ENCODE measurements at places on chromosomes 3 and 15.

- peak; percentile 82 for DNase-seq
Observed at GRCh38 chr15:47750030-47750739, 32.9 kb downstream of the SEMA6D start.

GRCh38 chr3:22585504-22585903 lies 617.6 kb upstream of the UBE2E2 start:
- DNase-seq = peak; percentile 71

DNA sequence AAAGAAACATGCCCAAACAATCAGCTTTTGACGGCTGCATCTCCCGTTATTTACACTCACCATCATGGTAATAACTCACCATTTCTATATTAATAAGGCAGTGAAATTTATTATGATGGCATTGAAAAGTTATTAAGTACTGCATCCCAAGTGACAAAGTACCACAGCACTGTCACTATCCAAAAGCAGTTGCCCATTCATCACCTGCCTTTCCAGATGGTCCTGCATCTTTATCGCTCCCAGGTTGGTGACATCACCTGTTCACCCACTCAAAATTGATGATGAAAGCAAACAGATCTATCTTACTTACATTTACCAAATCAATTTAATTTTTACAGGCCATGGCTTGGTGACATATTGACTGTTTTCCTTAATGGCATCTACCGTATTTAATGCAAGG lies 299.0 kb downstream of the MECOM start:
- DNase-seq = no peak

GRCh38 chr3:119796368-119796767 lies 14.5 kb downstream of the NR1I2 start:
- no peak for DNase-seq

DNA sequence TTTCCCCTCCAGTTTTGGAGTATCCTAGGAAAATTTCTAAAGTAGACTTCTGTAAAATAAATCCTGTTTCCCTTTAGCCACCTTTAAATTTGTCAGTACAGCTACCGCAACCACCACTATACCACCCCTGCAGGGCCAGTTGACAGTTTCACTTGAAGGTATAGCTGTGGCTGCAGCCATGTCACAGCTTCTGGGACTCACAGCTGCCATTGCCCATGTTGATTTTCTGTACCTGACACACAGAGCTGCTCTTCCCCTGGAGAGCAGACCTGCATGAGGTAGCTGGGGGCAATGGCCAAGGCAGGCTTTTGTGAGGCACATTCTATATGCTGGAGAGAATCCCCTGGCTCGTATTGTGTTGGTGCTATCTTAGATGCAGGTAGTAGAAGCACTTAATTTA lies 345.4 kb downstream of the LRTM1 start:
- no peak for DNase-seq

DNA sequence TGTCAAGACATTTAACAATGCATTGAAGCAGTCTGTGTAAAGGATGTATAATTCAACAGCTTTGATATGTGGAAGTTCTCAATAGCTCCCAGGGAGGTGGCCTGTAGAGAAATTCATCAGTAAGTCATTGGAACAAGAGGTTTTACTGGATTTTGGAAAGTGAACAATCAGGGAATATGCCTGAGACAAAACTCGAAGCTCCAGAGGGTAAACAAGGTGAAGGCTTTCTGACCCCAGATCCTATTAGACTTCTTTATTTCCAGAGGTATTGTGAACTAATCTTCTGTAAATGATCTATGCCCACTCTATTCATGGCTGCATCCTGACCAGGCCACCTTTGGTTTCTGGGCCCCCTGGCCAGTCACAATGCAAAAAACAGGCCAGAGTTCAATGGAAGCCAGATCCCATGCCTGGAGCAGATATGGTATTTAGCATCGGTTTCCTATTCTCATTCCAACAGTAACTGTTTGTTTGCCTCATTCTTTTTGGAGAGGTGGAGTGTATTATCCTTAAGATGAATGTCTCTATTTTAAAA lies 177.3 kb downstream of the SATB1 start:
- DNase-seq = no peak

DNA sequence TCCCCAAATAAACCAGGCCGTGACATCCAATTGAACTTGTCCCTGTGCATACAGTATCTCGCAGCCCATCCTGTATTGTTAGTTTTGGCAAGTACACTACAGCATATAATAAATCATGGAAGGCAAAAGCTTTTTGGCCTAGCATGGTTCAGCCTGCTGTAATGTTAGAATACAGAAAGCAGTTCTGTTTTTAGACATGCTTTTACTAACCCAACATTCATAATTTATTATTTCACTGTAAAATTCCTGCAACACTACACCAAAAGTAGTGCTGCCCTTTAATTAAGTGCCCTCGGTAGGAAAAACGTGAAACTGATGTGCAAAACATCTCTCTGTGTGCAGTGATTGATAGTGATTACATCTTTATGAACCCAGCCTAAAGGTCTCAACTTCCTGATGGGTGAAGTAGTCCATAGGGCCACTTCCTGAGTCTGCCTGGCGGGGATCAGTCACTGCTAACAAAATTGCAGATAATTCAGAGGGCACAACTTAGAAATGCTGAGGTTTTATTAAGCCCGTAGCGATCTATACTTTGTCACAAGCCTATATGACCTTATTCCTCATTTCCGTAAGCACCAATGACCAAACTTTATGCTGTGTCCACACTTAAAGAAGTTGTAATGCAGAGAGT lies 227.8 kb downstream of the CDIN1 start:
- no peak for DNase-seq

GRCh38 chr3:192481638-192482037 lies 245.7 kb downstream of the FGF12 start:
- peak; percentile 87 for DNase-seq

DNA sequence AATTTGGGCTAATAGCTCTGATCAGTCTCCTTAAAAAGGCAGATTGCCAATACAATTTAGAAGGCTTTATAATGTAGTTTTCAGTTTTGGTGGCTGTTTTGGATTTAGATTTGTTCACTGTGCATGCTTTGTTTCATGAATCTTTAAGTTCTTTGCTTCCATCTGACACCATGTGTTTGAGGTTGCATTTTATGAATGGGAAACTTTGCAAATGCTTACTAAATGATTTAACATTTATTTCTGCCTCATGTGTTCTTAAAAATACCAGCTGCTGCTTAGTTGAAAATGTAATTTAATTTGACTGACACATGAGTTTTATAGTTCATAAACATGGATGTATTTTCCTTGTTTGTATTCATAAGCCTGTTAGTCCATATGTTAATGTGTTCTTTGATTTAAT lies 78.6 kb downstream of the RNF13 start:
- no peak for DNase-seq

DNA sequence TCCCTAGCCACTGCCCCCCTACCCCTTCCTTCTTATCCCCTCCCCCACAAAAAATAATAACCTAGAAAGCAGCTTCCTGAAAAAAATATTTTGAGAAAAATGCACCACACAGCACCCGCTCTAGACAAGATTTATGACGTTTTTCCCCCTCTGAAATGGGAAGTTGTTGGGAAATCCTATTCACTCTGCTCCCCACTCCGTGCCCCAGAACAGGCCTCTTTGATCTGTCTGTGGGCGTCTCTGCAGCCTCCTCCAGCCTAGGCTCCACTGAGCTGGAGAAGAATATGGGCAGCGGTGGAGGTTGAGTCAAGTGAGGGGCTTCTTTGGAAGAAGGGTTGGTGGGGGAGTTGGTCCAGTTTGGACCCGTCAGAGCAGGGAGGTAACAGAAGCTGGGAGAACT lies 28.5 kb upstream of the POLG start:
- no peak for DNase-seq

DNA sequence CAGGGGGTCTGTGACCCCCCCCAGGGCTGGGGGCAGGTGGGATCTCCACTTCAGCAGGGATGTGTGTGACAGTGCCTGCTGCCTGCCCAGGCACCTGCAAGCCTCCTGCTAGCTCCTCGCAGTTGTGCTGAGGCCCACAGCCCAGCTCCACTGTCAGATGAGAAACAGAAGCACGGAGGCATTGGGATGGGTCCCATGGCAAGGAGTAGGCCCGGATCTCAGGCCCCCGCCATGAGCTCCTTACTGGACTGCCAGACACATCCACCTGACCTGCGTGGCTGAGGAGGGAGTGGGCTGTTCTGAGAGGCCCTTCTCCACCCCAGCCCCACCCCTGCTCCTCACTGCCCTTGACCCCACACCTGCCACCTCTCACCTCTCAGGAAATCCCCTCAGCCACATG lies 18.2 kb upstream of the SKOR1 start:
- no peak for DNase-seq

GRCh38 chr3:60131618-60132017 lies 1081.8 kb upstream of the CFAP20DC start:
- no peak for DNase-seq

- no peak for DNase-seq
Observed at GRCh38 chr15:56725386-56725785, 7.9 kb downstream of the ZNF280D start.

GRCh38 chr15:64898406-64898805 lies 13.3 kb upstream of the ANKDD1A start:
- no peak for DNase-seq

DNA sequence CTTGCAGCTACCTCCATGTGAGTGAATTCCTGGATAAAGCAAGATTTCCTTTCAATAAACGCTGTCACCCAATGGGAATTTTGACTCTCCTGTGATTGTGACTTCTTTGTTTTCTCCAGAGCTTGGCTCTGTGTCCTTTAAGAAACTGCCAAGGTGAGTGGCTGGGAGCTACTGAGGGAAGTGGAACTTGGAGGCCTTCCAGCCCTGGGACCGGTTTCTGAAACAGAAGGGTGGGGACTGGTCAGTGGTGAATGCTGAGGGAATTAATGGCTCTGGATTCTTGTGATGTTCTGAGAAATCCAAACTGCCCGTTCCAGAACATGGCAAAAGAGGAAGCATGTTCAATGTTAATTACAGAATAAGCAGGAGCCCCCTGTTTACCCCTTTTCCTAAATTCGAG lies 41.1 kb upstream of the MYZAP start:
- DNase-seq = no peak

GRCh38 chr15:42087926-42088800 lies 6.2 kb downstream of the PLA2G4D start:
- DNase-seq = no peak

GRCh38 chr3:158660711-158661110 lies 11.7 kb downstream of the LXN start:
- no peak for DNase-seq

Data from astrocyte of the spinal cord (primary cell).